ENCODE measurements at places on chromosomes 12 and 14.

- no peak for DNase-seq
Observed at GRCh38 chr12:106126441-106127337, 12.1 kb downstream of the NUAK1 start.

DNA sequence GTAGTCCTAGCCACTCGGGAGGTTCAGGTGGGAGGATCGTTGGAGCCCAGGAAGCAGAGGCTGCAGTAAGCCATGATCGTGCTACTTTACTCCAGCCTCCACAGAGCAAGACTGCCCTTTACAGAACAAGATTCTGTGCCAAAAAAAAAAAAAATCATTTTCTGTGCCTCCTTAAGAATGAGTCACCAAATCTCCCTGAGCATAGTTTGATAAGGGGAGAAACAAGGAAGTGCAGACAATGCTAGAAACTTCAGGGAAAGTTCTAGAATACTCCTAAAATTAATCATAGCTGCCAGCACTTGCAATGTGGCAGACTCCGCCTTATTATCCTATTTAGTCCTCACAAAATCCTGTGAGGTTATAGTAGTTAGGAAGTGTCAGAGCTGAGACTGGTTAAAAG, 74.5 kb downstream of the KCNK10 start:
- DNase-seq, result no peak

GRCh38 chr14:85273952-85274351, 256.0 kb upstream of the FLRT2 start:
- no peak for DNase-seq

GRCh38 chr12:48680861-48681260, 1.2 kb downstream of the KANSL2 start:
- no peak for DNase-seq

- DNase-seq, result no peak
Observed at GRCh38 chr12:132759359-132759758, 2.3 kb downstream of the ANKLE2 start.

DNA sequence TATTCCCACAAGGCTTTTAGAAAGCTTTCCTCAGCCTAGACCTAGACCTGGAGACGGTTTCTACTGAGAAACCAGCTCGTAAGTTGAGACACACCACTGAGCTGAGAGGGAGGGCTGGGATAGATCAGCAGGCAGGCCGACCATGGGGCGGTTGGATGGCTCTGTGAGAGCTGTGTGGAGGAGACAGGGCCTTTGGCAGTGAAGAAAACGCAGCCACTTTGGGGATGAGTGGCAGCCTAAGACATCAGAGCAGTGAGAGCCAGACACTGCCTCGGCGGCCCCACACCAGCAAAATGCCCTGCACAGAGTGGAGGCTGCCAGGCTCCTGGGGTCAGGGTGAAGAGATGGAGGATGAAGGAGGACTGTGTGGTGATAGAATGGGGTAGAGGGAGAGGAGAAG, 46.0 kb downstream of the CACNA2D4 start:
- no peak for DNase-seq

GRCh38 chr14:78319887-78320635, 149.9 kb downstream of the NRXN3 start:
- DNase-seq, result no peak

DNA sequence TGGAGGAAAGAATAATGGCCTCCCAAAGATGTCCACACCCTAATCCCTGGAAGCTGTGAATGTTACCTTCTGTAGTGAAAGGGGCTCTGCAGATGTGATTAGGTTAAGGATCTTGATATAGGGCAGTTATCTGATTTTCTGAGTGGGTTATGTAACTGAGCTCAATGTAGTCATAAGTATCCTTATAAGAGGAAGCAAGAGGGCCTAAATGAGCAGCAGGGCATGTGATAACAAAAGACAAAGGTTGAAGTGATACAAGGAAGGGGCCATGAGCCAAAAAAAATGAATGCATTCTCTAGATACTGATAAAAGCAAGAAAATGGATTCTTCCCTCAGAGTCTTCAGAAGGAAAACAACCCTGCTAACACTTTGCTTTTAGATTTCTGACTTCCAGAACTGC, 78.8 kb downstream of the OSBPL8 start:
- no peak for DNase-seq

DNA sequence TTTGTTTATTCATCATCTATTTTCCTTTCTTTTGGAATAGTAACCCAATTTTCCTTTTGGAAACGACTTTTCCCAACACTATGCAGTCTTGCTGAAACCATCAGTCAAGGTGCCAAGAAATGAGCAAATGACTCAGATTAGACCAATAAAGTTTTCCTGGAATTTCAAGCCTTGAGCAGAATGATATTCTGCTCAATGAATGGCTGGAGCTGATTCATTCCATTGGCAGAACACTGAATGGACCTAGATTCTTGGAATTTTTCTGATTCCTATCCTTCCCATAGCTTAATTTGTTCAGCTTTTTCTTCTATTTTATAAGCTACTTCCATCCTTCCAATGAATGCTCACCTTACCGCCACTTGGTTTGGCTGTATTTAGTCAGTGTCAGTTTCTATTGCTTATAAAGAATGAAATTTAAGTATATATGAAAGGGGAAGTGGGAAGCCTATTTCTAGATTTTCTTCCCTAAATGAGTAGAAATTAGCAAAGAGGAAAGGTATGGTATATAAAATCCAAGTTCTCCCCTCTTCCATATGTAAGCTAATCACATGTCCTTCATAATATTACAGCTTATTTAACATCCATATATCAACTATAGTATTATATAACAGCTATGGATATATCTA, 89.0 kb downstream of the C14orf39 start:
- peak; percentile 25 for DNase-seq

- no peak for DNase-seq
Observed at GRCh38 chr12:128786741-128787391, 36.9 kb downstream of the SLC15A4 start.

GRCh38 chr14:45246691-45247090, 6.3 kb downstream of the MIS18BP1 start:
- DNase-seq, result no peak

DNA sequence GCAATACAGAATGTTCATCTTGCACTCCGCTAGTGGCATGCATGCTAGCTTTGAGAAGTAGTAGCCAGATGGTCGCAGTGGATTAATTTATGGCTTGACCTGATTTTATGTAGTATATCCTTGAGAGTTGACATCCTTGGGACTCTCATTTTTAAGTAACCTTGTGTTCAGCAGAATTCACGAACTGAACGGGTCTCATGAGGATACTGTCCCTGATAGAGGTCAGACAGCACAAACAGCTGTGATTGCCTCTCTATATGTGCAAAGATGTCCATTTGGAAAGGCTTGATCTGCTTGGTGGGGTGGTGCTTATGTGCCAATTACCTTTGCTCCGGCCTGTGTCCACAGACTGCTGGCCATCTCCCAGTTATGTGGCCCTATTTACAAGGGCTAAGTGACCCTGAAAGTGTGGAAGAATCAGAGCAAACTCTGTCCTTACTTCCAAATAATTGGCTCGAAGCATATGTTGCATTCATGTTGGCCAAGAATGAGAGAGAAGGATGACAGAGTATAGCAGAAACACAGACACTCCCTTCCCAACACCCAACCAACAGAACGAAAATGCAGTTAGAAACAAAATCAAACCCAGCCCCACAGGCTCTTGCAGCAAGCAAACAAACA, 167.1 kb downstream of the CRADD start:
- no peak for DNase-seq

- DNase-seq, result no peak
Observed at GRCh38 chr14:83255015-83255726, 1721.5 kb upstream of the SEL1L start.
